ENCODE measurements at places on chromosomes 11 and 22.

DNA sequence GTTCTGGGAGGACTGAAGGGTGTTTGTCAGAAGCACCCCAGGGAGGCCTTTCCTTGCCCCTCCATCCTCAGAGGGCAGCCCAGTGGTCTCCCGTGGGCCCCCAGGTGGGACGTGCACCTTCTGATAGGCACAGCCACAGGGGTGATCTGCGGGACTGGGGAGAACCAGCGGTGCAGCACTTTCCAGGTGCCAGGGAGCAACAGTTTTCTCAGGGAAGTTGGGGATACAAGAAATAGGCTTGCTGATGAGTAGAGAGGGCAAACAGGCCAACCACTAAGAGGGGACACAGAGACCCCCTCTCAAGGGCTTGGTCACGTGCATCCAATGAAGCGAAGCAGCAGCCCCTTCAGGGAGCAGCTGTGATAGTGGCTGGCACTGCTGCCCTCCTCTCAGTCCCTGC is 107.1 kb upstream of the BID start:
- no peak for DNase-seq

DNA sequence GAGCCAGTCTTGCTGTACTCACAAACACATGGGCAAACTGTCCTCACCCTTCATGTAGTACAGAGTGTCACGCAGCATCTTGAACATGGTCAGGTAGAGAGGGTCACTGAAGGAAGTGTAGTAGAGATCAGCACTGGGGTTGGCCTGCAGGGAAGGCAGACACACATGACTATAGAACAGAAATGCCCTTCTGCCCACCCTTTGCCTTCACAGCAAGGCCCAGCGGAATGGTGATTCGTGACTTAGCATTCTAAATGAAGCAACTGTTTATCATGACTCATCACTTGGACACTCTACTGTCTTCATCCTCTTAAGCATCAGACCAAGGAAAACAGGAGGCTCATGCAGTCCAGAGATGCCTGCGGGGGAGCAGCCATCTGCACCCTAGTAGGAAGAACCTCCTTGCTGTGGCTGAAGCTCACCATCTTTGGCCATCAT is 33.4 kb downstream of the SERPIND1 start:
- DNase-seq, result no peak

GRCh38 chr11:95566211-95566610 is 223.4 kb downstream of the FAM76B start:
- no peak for DNase-seq

DNA sequence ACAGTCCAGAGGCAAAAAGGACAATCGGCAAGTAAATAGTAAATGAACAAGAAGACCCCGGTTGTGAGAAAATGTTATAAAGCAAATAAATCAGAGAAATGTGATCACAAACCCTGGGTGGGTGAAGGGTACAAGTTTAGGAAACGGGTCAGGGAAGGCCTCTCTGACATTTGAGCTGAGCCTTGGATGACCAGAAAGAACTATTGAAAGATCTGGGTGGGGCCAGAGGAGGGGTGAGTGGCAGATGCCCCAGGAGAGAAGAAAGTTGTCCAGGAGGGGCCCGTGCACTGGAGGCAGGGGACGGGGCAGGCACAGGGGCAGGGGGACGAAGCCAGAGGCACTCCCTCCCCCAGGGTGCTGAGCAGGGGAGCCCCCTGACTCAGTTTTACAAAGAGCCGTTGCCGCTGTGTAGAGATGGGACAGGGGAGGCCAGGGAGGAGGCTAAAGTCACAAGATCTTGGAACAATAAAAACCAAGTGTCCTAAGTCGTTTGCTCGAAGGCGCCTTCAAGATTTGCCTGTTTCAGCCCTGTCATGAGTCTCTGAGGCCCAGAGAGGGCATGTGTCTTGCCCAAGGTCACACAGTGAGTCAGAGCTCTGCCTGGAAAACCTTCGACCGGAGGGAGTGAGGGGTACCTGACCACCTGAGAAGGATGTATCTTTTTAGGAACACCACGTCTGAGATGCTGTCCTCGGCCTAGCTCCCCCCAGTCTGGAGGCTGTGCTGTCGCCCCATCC is 10.8 kb upstream of the PDGFB start:
- no peak for DNase-seq

DNA sequence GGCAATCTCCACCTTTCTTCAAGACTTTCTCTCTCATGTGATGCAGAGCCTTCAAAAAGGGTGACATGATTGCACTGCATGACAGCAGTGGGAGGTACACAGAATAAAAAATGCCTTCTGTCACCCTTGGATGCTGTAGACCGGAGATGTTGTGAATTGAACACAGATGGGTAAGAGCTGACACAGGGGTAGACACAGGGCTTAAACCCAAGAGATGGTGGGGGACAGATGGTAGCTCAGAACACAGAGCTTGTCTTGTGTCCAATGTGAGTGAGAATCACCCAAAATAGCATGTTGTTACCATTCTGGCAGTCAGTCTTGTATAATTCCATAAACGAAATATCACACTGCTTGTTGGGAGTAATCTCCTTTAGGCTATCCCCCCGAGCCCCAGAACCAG is 69.9 kb downstream of the JRKL start:
- no peak for DNase-seq

GRCh38 chr11:118046964-118047700 is 29.7 kb upstream of the TMPRSS4 start:
- DNase-seq, result no peak

DNA sequence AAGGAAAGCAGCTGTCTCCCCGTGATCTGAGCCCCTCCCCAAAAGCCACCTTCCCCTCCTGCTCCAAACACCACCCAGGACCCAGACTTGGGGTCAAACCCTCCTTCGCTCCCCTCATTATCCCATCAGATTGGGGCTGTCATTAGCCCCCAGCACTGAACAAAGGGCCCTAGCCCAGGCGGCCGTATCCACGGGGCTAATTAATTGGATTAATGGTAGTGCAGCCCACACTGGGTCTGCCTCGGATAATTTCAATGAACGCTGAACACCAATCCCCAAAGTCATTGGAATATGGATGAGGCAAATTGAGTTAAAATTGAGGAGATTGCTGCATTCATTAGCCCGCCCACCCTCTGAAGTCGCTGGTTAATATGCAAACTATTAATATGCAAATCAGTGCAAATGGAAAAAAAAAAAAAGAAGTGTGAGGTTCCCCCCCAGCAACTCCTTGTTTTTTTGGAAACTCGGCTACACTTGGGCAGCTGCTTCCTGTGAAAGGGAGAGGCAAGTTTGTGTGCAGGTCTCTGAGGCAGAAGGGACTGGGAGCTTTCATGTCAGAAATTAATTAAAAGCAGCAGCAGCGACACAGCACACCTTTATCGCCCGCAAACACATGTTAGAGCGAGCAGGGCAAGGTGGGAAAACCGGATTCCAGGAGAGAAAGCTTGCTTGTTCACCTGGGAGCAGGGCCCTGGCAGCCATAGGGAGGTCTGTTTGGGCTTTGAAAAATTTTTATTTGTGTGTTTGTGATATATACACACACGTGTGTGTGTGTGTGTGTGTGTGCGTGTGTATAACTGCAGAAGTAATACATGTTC is 517.8 kb downstream of the MIAT start:
- DNase-seq, result no peak

- no peak for DNase-seq
Observed at GRCh38 chr11:83921447-83922192, 635.5 kb upstream of the CCDC90B start.

DNA sequence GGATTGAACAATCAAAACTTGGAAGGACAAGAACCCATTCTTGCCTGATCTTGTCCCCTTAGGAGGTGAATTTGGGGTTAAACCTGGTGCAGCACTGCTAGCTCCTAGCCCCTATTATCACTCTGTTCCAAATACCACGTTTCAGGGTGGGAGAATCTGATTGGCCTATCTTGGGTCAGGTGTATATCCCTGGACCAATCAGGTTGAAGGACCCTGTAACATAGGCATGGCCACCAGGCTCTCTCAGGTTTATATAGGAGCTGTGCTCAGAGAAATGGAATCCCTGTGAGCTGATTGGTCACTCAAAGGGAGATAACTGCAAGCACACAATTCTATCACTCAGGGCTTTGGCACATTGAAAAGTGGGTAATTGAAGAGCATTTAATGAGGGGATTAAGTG is 26.6 kb upstream of the AMPD3 start:
- no peak for DNase-seq

DNA sequence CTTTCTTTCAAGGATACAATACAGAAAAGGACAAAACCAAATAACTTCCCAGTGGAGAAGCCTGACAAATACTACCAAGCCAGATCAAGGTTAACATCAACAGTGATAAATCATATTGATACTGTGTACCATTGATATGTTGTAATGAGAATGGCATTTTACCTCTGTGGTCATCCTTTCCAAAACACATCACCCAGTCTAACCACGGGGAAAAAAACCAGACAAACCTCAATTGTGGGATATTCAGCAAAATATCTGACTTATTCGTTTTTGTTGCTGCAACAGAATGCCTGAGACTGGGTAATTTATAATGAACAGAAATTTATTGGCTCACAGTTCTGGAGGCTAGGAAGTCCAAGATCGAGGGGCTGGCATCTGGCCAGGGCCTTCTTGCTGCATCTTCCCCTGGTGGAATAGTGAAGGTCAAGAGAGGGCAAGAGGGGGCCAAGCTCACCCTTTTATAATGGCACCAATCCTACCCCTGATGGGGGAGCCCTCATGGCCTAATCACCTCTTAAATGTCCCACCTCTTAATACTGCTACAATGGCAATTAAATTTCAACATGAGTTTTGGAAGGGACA is 66.1 kb downstream of the FAM76B start:
- DNase-seq, result no peak
